ENCODE measurements at places on chromosomes 12 and 14.

- peak; percentile 76 for DNase-seq
Measured at GRCh38 chr12:119544765-119545625, 48.6 kb upstream of the TMEM233 start.

DNA sequence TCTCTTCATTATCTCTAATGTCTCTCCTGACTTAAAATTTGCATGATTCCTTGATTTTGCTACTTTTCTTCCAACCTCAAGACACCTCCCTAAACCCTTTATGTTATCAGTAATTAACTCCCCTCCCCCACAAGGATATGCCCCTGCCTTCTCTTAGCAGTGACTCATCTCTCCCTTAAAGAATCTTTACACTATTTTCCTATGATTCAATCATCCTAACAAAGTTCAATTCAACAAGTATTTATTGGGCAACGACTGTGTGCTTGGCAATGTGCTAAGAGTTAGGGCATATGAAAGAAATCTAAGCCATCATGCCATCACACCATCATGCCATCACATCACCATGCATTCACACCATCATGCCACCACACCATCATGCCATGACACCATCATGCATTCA, 80.1 kb downstream of the ANO2 start:
- no peak for DNase-seq

- DNase-seq, result peak; percentile 98
Measured at GRCh38 chr14:58427281-58428117, at the start of the genes KIAA0586 and TIMM9. Gene KIAA0586, plus strand, starts transcription at chr14:58427719. Its CDS starts 546 bp downstream, at chr14:58428265. Gene TIMM9, minus strand, starts transcription at chr14:58427531. Its CDS starts 15,586 bp downstream, at chr14:58411945.

DNA sequence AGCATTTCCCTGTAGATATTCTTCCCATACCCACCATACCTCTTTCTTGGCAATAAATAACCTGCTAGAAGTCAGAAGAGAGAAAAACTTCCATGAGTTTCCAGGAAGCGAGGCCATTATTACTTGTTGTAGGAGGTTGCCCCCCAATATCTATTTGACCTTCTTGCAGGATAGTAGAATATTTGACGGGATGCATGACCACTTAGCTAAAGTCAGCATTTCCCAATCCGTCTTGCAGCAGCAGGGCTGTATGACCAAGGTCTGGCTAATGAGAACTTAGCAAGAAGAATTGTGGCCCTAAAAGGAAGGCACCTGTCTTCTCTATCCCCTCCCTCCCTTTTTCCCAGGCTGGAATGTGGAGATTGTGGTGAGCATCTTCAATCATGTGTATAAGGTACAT, 51.5 kb downstream of the NINJ2 start:
- no peak for DNase-seq

DNA sequence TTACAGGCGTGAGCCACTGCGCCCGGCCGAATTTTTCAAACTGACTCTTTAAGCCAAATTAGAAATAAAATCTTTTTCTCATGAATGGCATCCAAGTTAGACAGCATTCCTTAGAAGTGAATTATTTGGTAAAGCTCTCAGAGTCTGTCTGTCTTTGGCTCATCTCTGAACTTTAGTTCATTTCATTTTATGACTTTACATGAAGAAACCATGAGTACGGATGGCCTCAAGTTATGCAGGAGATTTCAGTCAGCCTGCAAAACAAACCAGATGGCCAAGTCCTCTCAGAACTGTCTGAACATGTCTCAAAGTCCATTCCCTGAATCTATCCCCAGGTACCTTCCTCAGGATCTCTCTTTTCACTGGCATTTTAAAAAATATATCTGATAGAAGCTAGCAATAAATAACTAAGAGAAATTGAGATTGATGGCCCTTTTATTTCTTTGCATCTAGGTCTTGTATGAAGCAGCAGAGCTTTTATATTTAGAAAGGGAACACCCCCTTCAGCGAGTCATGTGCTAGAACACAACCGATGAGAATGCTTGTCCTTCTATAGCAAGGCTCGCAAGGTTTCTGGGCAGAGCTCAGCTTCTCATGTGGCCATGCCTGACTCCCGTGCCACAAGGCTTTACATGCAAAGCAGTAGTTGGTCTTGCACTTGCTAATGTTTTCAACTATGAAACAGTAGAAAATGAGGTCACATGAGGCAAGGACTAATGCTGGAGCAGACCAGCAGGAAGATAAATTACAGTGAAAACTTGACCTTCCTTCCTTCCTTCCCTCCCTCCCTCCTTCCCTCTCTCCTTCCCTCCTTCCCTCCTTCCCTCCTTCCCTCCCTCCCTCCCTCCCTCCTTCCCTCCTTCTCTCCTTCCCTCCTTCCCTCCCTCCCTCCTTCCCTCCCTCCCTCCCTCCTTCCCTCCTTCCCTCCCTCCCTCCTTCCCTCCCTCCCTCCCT, 125.0 kb downstream of the AKAP6 start:
- no peak for DNase-seq

DNA sequence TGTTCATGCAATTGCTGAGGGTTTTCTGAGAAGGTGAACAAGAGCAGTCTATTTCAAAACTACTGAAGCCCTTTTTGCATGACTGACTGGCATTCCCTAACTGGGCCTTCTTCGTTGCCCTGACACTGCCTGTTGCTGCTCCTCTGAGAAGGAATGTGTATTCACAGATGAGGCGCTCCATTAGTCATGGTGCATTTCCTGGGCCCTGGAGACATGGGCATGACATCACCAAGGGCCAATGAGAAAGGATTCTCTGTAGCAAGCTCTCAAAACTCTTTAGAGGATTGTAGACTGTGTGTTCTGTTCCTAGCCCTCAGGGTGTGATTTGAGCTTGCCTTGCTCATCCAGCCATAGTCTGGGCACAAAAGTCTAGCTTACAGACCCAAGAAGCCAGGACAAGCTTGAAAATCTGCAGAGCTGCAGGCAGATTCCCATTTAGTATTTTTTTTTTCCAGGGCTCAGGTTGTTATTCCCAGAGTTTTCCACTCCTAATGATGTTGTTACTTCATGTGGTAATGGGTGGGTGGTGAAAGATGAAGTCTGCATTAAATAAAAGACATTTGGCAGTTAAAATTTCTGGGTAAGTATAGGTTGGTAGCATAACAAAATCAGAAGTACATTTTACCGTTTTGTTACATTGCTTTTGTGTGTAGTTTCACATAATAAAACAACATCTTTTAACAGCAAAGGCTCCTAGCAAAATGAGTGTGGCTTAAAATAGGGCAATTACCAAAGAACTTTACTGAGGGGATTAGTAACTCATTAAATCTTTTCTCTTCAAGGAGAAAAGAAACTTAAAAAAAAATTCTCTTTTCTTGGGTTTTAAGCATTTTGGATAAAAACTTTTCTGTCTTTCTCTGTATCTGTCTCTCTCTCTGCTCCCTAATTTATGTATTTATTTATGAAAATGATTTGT, 318.4 kb downstream of the RAD51B start:
- peak; percentile 10 for DNase-seq

GRCh38 chr12:95583933-95584332, 32.7 kb upstream of the USP44 start:
- DNase-seq, result no peak

GRCh38 chr12:66885115-66885875, 206.4 kb upstream of the GRIP1 start:
- DNase-seq, result no peak

GRCh38 chr12:6272300-6273204, 37.9 kb upstream of the PLEKHG6 start:
- no peak for DNase-seq

DNA sequence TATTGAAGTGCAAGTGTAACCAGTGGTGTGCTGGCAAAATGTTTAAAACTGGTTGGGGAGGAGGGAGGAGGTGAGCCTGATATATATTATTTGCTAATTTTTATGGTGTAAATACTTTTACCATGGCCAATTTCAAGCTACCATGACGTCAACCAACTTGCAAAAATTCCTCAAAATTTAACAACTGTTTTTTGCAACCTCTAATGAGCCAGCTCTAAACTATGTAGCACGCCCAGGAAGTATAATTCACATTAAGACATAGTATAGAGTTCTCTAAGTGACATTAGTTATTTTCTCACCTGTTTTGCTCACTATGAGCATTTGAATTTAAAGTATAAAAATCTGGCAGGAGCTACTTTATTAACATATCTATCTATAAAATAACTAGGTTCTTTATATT, 41.4 kb downstream of the ATL1 start:
- no peak for DNase-seq

- no peak for DNase-seq
Measured at GRCh38 chr14:79829405-79830166, 381.7 kb downstream of the DIO2 start.

- peak; percentile 57 for DNase-seq
Measured at GRCh38 chr14:61568572-61569011, 126.7 kb upstream of the HIF1A start.

GRCh38 chr14:100623961-100624360, 36.7 kb upstream of the BEGAIN start:
- DNase-seq, result no peak

GRCh38 chr14:104158827-104159798, 20.7 kb downstream of the KIF26A start:
- DNase-seq, result no peak

DNA sequence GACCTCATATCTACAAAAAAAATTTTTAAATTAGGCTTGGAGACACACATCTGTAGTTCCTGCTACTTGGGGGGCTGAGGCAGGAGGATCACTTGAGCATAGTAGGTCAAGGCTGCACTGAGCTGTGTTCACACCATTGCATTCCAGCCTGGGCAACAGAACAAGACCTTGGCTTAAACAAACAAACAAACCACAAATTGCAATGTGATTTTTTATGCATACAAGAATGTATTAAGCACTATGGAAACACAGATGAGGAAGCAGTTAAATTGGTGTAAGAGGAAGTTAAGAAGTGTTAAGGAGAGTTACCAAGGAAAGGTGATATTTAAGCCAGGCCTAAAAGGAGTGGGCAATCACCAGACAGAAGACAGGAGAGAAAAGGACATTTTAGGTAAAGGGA, 83.6 kb upstream of the HECTD1 start:
- DNase-seq, result no peak

DNA sequence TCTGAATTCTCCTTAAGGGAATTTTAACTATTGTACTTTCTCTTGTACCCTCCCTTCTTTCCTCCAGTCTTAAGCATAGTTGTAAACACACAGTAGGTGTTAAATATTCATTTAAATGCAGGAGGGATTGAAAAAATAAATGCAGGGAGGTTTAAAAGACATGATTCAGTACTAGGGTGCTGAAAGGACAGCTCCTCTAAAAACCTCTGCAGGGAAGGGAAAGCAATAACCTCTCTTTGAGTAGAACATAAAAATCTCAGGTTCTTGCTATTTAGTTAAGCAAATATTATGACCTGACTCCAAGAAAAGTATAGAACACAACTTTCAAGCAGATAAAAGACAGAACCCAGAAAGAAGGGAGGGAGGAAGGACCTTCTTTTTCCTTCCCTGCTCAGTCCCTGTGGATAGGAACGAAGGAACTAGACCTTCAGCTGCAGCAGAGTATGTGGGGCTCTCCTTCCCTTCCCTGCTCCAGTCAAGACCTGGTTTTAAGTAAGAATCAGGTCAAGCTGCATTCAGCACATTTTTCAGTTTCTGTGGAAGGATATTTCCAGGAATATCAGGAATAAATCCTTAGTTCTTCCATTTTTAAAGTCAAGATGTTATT, 4.7 kb downstream of the MAP3K9 start:
- DNase-seq, result no peak

DNA sequence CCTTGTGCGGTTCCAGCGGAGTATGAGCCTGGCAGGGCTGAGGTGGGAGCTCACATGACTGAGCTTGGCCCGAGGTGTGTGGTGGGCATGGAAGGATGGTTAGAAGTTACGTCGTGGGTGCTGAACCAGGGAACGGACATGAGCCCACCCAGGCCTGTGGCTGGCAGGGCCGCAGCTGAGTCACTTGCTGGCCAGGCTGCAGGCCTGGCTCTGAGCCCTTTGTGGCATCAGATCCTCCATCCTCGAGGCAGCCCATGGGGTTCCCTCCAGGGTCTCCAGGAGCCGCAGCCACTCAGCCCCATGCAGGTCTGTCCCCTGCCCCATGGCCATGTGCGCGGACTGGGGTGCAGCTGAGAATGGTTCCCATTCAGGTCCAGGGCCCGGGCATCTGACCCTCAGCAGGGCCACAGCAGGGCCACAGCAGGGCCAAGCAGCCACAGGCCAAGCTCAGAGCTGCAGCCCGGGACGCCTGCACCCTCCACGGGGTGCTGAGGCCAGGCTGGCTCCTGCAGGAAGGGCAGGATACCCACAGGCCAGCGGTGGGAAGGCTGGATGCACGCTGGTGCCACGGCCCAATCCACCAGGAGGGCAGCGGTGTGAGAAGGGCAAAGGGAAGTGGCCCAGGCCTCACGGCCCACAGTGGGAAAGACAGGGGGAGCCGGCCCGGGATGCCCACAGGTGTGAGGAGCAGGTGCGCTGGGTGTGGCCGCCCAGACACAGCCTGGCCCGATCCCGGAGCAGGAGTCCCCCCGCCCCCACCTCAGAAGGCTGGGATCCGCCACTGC, 26.3 kb upstream of the ULK1 start:
- DNase-seq, result no peak

GRCh38 chr14:53093206-53093605, 59.9 kb downstream of the DDHD1 start:
- DNase-seq, result peak; percentile 58

DNA sequence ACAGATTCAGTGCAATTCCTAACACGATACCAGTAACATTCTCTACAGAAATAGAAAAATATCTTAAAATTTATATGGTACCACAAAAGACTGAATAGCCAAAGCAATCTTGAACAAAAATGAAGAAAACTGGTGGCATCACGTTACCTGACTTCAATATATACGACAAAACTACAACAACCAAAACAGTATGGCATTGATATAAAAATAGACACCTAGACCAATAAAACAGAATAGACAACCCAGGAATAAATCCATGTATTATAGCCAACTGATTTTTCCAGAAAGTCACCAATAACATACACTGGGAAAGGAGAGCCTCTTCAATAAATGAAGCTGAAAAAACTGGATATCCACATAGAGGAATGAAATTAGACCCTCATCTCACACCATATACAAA, 5.7 kb downstream of the KLRK1 start:
- DNase-seq, result no peak

DNA sequence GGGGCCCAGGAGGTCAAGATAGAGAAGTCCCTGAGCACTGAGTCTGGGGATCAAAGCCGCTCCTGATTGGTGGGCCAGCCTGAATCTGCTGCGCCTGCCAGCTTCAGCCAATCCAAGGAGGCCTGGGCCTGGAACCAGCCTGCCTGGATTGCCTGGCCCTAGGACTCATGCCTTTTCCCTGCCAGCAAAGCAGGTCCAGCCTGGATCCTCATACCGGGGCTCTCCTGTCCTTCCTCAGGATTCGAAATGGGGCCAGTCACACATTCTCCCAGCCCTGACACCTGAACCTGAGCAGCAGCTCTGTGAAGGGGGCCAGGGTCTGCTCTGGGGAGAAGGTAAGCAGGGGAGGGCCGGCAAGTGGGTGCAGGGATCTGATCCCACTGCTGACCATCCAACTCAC, 81.9 kb downstream of the NINJ2 start:
- no peak for DNase-seq

GRCh38 chr14:94366146-94366915, 22.1 kb downstream of the SERPINA1 start:
- no peak for DNase-seq
